NCI-H345 (cell line): ENCODE measurements at places on chromosomes 6 and 20.
A peak's percentile ranks its signal among the peaks of the same experiment; 100 is the strongest.

GRCh38 chr20:23093613-23094012 is 7.5 kb upstream of the CD93 start:
- no peak for DNase-seq

DNA sequence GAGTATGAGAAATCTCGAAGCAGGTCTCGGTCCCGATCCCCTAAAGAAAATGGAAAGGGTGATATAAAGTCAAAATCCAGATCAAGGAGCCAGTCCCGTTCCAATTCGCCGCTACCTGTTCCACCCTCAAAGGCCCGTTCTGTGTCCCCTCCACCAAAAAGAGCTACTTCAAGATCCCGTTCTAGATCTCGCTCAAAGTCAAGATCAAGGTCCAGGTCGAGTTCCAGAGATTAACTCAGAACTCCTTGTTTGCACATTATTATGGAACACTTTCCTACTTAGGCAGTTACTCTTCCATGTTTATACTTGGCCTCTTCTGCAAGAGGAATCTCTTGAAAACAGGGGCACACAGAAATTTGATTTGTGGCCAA is 3.1 kb downstream of the SRSF6 start:
- no peak for DNase-seq

DNA sequence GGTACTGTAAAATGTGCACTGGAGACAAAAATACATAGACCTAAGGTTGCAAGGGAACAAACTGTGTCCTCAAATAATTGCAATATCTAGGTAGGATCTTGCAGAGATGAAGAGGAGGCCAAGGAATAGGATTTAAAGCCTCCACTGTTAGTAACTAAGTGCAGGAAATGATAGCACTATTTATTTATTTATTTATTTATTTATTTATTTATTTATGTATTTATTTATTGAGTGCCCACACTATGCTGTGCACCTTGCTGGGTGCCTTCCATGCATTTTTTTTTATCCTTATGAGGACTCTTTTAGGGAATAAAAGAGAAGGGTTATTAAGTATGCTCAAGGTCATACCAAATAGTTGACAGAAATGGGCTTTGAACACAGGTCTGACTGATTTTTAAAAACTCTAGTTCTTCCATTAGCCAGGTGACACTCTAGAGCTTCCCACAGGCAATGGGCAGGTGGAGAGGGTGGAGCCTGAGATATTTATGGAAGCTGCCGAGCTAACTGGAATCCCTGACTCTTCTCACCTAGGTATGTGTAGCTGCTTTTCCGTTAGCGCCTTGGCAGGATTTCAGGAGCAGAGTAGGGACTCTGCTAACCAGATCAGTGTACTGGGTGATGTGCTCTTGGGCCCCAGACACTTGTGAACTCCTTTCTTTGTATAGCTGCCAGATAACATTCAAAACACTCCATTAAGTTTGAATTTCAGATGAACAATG is 12.8 kb upstream of the NUP153 start:
- peak; percentile 59 for DNase-seq

DNA sequence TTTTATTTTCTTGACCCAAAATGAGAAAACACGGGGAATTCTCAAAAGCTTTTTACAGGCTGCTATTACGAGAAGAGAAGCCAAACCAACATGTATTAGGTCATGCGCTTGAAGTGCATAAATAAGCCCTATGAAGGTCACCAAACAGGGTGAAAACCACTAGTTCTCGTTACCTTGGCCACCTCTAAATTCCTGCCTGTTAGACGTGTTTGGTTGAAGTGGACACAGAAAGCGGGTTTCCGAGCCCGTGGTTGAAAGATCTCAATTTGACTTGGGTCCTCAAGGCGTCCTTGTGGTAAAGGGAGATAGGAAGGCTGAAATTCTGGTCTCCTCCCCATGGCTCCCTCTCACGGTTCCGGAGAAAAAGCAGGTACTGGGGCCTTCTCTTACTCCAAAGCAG is 6.2 kb downstream of the EYA2 start:
- DNase-seq, result no peak

DNA sequence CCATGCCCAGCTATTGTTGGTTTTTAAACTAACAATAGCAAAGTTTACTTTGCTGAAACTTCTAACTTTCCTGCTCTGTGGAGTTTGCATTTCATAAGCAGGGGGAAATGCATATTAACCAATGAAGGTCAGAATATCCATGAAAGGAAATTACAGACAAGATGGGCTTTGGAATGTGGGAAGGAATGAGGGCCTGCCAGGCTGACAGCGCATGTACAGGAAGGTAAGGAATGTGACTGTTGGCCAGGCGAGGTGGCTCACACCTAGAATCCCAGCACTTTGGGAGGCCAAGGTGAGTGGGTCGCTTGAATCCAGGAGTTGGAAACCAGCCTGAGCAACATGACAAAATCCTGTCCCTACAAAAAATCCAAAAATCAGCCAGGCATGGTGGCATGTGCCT is 49.6 kb downstream of the CDK5RAP1 start:
- DNase-seq, result no peak
